Stimulated activated CD4-positive, alpha-beta T cell treated with anti-CD3 and anti-CD28 coated beads, Interleukin-12 subunit alpha, Interleukin-12 subunit beta, amount 100 ng/mL, for 48 hours (primary cell): ENCODE measurements at places on chromosomes 6 and 20.

- DNase-seq: no peak
Observed at GRCh38 chr6:15999201-15999600, 129.7 kb upstream of the MYLIP start.

DNA sequence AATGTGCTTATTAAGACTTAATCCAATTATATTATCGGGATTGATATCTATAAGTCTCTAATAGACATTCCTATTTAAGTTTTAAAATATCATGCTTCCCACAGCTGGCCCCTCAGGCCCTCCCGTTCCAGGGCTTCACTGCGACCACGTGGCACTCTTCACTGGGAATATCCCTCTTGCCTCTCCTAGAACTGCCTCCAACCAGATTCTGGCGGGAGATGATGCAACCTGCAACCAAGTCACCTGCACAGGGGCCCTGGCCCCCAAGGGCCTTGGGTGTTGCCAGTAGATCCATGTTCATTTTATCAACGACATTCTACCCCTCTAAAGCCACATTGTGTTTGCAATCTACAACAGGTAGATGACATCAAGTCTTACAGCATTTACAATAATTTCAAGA is 18.4 kb upstream of the RAMACL start:
- DNase-seq: no peak

- DNase-seq: no peak
Observed at GRCh38 chr6:17413313-17413750, 19.9 kb downstream of the CAP2 start.

GRCh38 chr6:39228111-39228971 is 934 bp downstream of the KCNK5 start:
- DNase-seq: peak; percentile 58

- no peak for DNase-seq
Observed at GRCh38 chr6:43608807-43609206, 20.3 kb downstream of the GTPBP2 start.

GRCh38 chr20:45998337-45998736 is 10.4 kb upstream of the MMP9 start:
- no peak for DNase-seq

DNA sequence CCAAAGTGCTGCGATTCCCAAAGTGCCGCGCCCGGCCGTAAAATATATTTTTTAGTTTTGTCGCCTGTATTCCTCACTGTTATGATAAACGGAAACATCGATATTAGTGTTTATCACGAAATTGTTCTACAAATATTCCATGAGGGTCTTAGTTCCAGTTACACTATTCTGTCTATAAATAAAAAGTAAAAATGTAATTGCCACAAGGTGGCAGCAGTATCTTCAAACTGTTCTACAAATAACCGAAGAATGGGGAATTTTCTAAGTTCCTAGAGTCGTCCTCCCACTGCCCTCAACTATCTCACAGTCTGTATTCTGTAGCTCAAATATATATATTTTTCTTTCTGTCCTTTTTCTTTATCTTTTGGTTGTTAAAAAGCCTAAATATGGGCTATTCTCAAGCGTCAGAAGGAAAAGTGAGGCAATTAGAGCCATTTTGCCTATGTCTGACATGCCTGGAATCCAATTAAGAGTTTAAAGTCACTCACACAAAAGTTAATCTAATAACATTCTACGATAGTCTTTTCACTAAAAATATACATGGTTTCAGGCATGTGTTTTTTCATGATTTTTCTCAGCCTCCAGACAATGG is 14.2 kb upstream of the FAM162B start:
- no peak for DNase-seq

DNA sequence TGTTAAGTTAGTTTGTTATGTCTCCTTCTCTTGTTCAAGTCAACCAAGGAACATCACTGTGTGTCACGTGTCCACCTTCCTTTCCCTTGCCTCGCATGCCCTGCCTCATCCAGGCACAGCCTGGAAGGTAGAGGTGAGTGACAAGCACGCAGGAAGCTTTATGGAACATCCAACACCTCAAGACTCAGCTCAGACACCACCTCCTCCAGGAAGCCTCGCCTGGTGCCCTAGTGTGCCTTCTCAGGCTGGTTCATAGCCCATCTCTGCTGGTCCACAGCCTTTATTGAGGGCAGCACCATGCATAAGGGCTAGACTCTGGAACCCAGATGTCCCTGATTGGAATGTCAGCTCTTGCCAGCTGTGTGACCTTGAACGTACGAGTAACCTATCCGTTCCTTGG is 224.3 kb downstream of the ANKRD60 start:
- DNase-seq: no peak

GRCh38 chr6:155352811-155353210 is 38.5 kb upstream of the TFB1M start:
- no peak for DNase-seq

- no peak for DNase-seq
Observed at GRCh38 chr20:54598352-54598751, 123.0 kb downstream of the DOK5 start.

GRCh38 chr6:165599596-165600487 is 63.2 kb downstream of the PDE10A start:
- DNase-seq: no peak

GRCh38 chr6:134063121-134063965 is 10.9 kb upstream of the SLC2A12 start:
- no peak for DNase-seq

- no peak for DNase-seq
Observed at GRCh38 chr6:24777227-24777626, 2.5 kb downstream of the GMNN start.

DNA sequence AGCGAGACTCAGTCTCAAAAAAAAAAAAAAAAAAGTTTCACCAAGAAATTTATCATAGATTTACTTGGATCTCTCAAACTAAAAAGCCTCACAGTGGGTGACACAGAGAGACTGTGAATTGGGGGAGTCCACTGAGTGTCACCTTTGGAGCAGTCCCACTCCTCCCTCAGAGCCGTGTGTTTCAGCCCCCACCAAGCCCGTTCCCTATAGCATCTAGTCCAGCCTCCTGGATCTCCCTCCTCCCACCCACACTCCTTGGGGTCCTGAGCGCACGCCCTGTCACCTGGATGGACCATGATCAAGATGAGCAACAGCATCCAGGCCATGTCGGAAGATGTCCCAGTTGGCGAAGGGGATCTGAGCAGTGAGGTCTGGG is 422 bp downstream of the NCR3 start:
- no peak for DNase-seq

DNA sequence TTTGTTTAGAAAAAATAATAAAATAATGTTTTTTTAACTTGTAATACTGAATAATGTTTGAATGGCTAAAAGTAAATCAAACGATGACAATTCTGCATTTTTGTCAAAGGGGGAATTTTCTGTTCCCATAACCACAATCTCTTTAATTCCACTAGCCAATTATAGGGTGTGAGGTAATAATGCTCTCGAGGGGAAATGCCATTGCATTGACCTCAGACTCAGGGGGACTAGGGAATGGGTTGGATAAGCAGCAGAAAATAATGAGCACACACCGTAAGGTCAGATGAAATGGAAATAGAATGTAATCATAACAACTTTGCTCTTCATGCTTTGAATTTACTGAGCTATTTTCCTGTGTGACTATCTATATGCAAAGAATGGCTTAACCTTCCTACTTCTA is 584.7 kb downstream of the RFPL4B start:
- DNase-seq: no peak

DNA sequence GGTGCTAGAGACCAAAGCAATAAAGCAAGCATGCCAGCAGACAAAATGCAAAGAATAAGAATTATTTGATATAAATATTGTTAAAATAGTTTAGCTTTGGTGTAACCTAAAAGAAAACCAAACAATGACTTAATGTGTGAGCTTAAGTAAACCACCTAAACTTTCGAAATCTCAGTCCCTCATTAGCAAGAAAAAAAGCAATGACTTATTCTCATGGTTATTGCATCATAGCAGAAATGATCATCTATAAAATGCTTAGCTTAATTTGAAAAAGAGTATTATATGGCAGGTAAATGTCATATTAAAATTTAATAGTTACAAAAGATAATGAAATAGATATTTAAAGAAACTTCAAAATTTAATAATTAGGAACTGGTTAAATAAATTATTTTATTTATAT is 1395.7 kb upstream of the EYS start:
- no peak for DNase-seq

GRCh38 chr20:48425817-48426612 is 401.8 kb downstream of the PREX1 start:
- DNase-seq: no peak

DNA sequence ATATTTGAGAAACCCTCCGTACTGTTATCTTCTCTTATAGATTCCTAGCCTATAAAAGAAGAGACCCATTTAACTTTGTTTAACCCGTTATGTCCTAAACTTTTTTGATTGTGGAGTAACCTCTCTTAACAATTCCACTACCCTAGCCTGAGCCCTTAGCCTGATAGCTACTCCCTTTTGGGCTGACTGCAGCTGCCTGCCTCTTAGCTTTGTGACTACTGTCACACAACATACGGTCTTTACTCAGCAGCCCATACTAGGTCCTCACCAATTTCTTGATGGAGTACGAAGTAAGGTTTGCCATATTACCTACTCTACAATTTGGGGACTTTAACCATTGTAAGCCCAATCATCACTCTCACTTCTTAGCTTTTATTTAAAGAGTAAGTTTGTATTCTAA is 72.7 kb downstream of the QRSL1 start:
- DNase-seq: no peak
